ENCODE measurements at places on chromosomes 13 and 19. TPM values are rescaled to one million over a fixed set of nuclear protein-coding genes. Genes with fewer than 3 reads are reported as not detected.

TUBA3C gene
- total RNA-seq = not detected

TBCB gene
- total RNA-seq = 184 TPM

CERS1 gene
- not detected for total RNA-seq

C19orf85 gene
- not detected for total RNA-seq

CERS4 gene
- 22.2 TPM for total RNA-seq

C19orf38 gene
- total RNA-seq = 1.3 TPM

ZNF682 gene
- 5.8 TPM for total RNA-seq

FXYD3 gene
- not detected for total RNA-seq

MYO1F gene
- 385 TPM for total RNA-seq

ERICH6B gene
- not detected for total RNA-seq

CAPNS1 gene
- total RNA-seq = 500 TPM

SNRNP70 gene
- total RNA-seq = 238 TPM

GNG7 gene
- total RNA-seq = 0.14 TPM

ZNF665 gene
- total RNA-seq = 2.7 TPM

BRCA2 gene
- 25.3 TPM for total RNA-seq

UFM1 gene
- total RNA-seq = 47.5 TPM

LPAR2 gene
- 45.2 TPM for total RNA-seq

ATCAY gene
- not detected for total RNA-seq

CDX2 gene
- not detected for total RNA-seq

OLFM4 gene
- not detected for total RNA-seq

CTXN1 gene
- not detected for total RNA-seq

DAND5 gene
- not detected for total RNA-seq

Measured in T-helper 2 cell treated with Interferon-gamma antibody and Interleukin-4, amounts not matched to agents 100 ng/mL and 5 ng/mL, for 36 hours (primary cell).